Pulmonary artery endothelial cell (primary cell): ENCODE measurements at places on chromosomes 16 and 17.

- DNase-seq, result no peak
These were observed 11.0 kb upstream of the KRT19 start for GRCh38 chr17:41539071-41539492.

DNA sequence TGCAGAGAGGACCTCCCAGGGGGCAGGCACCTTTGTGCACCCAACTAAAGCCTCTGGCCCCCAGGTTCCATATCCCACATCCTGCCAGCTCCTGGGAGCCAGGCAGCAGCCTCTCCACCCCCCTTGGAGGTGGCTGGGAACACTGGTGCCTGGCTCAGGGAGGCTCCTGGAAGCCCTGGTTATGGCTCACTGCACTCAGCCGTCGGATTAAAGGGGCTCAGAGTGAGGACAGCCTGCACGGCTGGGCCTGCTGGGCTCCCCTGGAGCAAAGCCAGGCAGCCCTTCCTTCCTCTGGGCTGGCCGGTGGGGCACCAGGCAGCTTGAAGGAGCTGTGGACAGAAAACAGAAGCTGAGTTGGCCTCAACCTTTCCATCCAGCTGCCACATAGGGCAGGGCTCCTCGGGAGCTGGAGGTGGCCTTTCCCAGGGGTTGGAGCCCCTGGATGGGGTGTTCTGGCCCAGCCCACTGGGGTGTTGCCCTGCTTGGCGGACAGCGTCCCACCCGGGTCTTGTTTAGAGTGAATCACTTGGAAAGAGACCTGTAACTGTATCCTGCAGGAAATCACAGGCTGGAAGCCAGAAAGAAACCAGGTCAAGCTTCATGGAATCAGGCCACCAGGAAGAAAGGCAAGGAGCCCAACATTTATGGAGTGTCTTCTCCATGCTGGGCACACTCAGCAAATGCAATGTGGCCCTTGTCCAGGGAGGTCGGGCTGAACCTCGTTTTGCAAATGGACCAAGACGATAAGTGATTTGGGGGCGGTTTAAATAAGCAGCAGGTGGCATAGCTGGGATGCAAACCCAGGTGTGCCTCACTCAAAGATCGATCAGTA lies 253.3 kb downstream of the SOX9 start:
- no peak for DNase-seq

DNA sequence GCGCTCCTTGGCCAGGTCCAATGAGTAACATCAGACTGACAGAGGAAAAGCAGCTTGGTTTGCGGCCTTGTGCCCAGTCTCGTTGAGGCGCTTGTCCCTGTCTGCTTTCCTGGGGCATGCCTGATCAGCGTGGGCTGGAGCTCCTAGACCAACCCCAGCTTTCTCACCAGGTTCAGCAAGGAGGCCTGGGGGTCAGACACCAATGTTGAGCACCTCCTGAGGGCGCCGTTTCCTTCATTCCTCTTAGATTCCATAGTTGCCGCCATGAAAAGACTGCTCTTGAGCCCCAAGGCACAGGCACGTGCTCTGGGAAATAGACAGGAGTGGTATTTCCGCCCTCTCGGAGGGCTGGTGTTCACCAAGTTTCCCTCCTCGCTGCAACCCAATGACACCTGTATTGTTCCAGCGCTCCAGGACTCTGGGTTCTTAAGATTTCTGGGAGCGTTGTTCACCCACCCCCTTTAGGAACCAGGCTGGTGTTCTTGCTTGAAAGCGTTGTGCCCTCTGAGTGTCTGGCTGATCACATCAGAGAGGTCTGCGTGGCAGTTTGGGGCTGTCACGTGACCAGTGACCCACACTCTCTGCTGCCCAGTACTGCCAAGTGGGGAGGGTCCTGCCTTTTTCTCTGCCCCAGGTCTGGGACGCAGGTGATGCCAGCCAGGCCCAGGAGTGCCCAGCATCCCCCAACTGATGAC lies 18.0 kb downstream of the KCTD2 start:
- no peak for DNase-seq

- no peak for DNase-seq
These were observed 58.3 kb downstream of the SREBF1 start for GRCh38 chr17:17778308-17779014.

GRCh38 chr17:27993723-27994310 lies 48.7 kb upstream of the NLK start:
- no peak for DNase-seq

DNA sequence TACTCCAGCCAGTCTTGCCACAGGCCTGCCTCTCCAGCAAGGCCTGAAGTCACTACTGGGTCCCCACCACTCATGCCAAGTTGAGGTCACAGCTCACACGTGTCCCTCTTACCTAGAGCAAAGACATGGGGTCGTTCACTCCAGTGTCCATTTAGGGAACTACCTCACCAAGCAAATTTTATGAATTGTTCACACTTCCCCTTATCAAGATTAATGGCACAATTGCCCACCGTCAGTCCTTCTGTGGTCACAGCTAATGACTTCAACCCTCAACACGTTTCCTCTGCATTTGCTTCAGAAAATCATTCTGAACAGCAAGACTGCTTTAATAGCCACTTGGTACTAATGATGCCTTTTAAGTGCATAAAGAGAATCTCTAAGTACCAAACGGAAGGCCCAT lies 14.6 kb downstream of the IRX6 start:
- DNase-seq, result no peak

DNA sequence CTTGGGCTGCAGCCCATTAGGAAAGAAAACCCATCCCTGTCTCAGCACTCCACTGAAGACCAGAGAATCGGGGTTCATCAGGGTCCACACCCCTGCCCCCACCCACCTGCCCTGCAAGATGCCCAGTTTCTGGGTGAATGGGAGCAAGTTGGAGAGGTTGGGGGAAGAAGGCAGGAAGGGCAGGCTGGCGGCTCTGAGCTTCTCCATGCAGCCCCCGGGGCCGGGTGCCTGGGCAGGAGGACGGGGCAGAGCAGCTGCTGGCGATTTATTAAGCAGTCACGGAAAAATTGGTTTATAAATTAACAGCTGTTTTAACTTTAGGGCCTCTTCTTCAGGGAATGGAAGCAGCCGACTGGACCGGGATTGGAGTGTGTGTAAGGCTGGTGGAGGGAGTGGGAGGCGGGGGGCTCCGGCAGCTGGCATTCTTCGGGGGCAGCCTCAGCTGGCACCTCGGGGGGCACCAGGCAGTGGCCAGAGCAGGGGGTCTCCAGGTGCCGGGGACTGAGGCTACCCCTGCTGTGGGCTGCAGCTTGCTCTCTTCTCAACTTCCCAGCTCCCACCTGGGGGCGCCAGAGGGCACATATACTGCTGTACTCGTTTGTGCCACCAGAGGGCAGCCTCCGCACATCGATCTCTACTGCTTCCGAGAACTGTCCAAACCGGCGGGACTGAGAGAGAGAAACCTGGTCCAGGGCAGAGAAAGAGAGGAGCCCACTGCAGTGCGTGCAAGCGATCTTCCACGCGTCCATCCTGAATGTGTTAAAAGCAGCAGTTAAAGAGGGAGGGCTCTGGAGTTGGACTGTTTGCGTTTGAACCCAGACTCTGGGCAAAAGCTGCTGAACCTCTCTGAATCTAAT lies 5.0 kb upstream of the PPP1R1B start:
- peak; percentile 29 for DNase-seq

- DNase-seq, result no peak
These were observed 183.2 kb downstream of the AATF start for GRCh38 chr17:37131669-37132611.

GRCh38 chr16:12869698-12870427 lies 31.5 kb upstream of the SHISA9 start:
- no peak for DNase-seq

GRCh38 chr16:87317750-87318644 lies 805 bp upstream of the C16orf95 start:
- DNase-seq, result no peak

GRCh38 chr17:51427856-51428255 lies 167.5 kb downstream of the UTP18 start:
- no peak for DNase-seq

- no peak for DNase-seq
These were observed 147.6 kb downstream of the SOCS1 start for GRCh38 chr16:11108466-11108805.

GRCh38 chr16:89040861-89041570 lies 52.6 kb upstream of the ACSF3 start:
- DNase-seq, result no peak

DNA sequence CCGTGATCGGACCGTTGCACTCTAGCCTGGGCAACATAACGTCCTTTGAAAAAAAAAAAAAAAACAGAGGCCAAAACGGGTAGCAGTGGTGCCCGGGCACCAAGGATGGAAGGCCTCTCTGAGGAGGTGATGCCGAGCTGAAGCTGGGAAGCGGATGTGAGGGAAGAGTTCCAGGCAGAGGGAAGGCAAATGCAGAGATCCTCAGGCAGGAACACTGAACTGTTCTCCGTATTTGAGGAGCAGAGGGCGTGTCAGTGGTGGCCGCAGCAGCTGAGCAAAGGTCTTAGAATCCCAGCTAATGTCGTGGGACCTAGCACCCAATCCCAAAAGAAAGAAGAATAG lies 656 bp upstream of the KCTD13 start:
- no peak for DNase-seq

GRCh38 chr17:1108765-1109605 lies 70.8 kb downstream of the ABR start:
- no peak for DNase-seq

DNA sequence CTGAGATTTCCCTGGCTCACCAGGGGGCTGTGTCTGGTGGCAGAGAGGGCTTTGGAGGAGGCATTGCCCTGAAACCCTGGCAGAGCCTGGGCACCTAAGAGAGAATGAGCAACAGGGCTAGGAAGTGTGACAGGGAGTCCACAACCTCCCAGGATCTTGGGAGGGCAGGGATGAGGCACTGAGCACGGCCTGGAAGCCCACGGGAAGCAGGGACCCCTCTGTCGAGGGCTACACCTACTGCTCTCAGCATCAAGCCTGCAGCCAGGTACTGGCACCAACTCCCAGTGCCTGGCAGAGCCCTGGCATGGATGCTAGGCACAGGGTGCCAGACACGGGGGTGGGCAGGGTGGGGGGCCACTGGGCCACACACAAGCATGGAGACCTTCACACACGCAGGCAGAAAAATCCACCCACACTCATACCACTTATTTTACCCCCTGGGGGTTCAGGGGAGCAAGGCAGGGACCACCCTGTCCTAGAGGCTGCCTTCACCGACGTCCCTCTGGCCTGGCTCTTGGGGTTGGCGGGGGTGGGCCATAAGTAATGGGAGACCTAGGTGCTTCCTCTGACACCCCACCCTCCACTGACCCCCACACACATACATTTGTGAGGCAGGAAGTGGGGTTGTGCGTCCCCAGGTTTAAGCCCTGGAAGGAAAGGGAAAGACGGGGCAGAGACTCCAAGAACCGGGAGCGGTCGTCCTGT lies 970 bp upstream of the HSD11B2 start:
- DNase-seq, result no peak

DNA sequence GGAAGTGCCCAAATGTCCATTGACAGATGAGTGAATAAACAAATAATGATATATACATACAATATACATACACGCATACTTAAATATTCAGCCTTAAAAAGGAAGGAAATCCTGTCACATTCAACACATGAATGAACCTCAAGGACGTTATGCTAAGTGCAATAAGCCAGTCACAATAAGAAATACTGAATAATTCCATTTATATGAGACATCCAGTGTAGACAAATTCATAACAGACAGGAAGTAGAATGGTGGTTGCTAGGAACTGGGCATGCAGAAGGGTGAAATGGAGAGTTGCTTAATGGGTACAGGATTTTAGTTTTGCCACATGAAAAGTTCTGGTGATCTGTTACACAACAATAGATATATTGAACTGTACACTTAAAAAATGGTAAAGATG lies 8.8 kb upstream of the ITGB4 start:
- DNase-seq, result no peak

GRCh38 chr17:2365132-2365531 lies 27.8 kb downstream of the SGSM2 start:
- no peak for DNase-seq

- DNase-seq, result no peak
These were observed 2.6 kb downstream of the CACNA1G start for GRCh38 chr17:50563092-50563511.

- DNase-seq, result no peak
These were observed 1.8 kb downstream of the CX3CL1 start for GRCh38 chr16:57374067-57374534.

- no peak for DNase-seq
These were observed 6.4 kb downstream of the LRRC3C start for GRCh38 chr17:39933912-39934311.

DNA sequence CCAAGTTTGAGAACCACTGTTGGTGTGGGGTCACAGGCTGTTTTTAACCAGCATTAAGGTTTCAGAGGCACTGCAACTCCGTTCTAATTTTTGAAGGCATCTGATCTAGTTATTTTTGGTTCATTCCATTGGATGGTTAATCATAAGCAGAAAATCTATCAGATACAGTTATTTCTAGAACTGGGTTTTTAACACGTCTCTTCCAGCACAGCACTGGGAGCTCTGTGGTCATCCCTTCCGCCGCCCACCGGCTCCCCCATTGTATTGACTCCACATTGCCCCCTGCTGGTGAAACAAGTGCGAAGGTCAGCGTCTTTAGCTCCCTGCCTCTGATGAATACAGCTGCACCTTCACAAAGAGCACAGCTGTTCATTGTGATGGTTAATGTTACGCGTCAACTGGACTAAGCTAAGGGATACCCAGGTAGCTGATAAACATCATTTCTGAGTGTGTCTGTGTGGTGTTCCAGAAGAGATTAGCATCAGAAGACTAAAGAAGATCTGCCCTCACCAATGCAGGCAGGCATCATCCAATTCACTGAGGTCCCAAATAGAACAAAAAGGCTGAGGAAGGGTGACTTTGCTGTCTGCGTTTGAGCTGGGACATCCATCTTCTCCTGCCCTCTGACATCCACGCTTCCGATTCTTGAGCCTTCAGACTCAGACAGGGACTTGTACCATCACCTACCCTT lies 8.5 kb downstream of the CCL18 start:
- DNase-seq, result peak; percentile 10

- no peak for DNase-seq
These were observed 1.1 kb downstream of the C17orf107 start for GRCh38 chr17:4900231-4901107.

GRCh38 chr17:77327181-77327565 lies 186.4 kb downstream of the SEC14L1 start:
- no peak for DNase-seq

GRCh38 chr17:46942441-46943217 lies 19.7 kb downstream of the GOSR2 start:
- peak; percentile 41 for DNase-seq

DNA sequence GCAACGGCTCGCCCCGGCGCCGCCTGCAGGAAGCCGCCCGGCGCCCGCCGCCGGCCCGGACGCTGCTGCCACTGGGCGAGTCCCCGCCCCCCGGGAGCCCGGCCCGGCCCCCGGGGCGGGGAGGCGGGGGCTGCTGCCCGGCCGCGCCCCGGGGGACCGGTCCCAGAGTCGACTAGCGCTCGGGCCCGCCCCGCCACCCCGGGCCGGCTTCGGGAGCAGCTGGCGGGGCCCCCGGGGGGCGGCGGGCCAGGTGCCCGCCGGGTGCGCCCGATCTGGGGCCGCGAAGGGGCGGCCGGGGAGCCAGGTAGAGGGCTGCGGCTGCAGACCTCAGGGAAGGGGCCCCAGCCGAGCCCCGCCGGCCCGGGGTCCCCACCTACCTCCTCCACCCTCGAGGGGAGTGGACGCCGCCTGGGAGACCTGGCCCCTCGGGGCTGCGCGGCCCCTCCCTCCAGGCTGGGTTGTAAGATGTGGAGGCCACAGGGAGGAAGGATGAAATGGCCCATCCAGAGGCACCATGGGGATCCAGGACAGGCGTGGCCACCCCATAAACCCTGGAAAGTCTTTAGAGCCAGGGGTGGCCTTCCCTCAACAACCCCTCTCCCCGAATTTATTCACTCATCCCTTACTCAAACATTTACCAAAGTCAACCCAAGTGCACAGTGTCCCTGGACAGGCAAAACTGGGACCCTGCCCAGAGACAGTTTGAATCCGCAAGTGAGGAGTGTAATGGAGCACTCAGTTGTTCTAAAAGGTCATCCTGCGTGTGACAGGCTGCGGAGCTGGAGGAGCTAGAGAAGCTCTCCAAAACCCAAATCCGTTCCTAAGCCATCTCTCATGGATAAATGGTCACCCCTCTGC lies at the start of gene CDYL2:
CDYL2 (minus strand) TSS at position 73 of the 858 bp plus-strand sequence. CDS start 425 bp downstream, outside the sequence.
- no peak for DNase-seq
